ENCODE measurements at places on chromosomes 2 and 18.

GRCh38 chr2:36185624-36186023, 170.0 kb upstream of the CRIM1 start:
- DNase-seq = no peak

DNA sequence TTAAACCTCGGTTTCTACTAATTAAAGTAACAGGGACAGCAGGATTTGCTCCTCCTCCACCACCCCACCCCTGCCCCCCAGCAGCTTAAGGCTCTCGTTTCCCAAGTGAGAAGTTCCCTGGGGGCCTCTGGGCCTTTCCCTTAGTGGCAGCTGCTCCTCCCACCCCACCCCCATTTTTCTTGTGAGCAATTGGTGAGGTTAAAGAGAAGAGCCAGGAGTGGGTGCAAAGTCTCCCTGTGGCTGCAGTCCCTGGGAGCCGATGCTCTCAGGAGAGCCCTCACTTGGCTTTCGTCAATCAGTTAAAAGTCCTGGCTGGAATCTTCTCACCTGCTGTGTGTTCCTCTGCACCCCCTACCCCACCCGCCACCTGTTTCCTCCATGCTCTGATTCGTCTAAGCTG, 48.7 kb upstream of the AGAP1 start:
- DNase-seq = no peak

DNA sequence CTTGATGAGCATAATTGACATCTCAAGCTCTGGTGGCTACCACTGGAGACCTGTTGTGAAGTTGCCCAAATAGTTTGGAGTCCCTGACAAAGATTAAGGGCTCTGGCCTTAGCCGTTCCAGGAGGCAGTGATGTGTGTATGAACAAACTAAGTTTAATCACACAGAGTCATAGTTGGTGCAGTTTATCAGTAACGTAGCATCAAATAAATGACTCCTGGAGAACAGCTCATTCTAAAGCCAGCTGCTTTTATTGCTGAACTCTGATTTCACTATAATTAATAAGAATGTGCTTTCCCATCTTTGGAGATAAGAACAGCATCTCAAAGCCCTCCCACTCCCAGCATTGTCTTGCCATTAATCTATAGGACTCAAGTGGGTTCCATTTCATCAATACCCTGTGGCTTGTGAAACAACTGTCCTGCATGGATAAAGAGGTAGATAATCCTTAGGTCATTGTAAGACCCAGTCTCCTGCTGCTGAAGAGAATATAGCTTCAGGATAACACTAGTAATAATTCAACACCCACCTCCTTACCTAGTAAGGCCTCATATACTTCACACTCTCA, 211.4 kb upstream of the THUMPD2 start:
- peak; percentile 38 for DNase-seq

DNA sequence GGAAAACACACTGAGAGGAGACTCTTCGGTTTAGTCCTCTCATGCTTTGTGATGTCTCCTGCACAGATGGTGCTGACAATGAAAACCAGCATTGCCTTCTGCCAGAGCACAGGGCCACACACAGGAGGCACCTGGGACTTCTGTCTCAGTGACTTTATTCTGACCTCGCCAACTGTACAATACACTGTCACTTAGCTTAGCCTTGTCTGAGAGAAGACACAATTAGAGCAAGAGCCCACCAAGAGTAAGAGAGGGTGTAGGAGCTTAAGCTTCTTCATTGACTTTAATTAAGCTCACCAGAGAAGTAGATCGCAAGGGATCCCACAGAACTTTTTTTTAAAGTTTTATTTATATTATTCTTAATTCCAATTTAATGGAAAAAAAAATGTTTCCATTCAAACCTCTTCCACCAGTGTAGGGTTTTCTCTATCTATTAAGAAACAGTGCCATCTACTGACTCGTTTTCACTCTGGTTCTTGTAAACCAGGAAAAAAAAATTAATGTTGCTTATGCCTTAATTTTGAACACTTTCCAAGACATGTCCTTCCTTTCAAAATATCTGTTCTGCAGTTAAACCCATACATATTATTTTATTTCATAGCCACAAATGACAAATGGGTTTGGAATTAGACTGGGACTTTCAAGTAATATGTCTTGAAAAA, 42.4 kb upstream of the DDX18 start:
- peak; percentile 27 for DNase-seq

- peak; percentile 54 for DNase-seq
Measured at GRCh38 chr2:58107803-58108710, 61.5 kb downstream of the VRK2 start.

GRCh38 chr18:28256166-28256565, 79.2 kb upstream of the CDH2 start:
- DNase-seq = no peak

DNA sequence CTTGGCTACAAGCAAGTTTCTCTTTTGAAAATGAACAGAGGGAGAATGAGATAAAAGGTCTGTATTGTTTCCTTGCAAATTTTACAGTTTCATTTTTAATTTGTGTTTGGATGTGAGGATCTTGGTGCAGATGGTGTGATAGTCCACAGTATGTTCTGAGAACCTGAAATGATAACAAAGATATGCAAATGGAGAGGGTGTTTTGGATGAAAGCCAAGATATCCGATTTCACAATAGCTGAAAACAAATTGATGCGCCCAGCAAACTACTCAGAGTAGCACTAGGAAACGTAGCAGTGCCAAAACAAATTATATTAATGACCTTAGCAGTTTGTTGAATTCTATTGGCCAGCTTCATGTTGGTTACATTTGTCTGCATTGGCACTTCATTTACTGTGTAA, 683.5 kb downstream of the TMEM182 start:
- no peak for DNase-seq

DNA sequence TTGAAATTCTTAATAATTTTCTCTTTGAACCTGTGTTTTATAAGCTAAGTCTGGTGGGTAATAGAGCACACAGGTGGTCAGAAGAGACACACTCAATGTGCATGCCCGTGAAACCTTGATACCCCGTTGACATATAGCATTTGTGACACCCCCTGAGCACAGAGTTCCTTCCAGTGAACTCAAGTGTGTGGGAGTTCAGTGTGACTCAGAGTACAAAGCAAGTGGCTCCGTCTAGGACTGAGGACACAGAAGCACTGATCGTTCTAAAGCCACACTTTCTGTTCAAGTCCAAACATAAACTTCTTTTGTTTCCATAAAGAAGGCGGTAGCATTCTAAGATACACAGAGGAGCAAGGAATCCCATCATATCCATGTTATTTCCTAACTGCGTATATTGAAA, 523.6 kb downstream of the PID1 start:
- DNase-seq = no peak

DNA sequence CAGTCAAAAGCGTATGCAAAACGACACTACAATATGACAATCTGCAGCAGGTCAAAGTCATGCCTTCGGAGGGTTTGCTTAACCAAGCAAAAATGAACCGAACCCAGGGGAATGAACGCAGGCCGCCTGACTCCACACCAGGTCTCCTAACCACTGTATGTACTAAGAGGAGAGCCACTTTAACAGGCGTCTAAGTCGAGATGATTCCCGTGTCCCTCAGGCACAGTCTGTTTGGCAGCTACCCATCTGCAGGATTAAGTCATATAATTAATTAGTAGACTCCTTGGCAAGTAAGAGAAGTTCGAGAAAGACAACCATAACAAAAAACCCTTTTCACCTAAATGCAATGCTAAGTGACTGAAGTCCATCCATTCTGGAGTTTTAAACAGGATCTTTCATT, 15.2 kb downstream of the CYB5A start:
- DNase-seq = no peak

Data from AG20443 (cell line).